Stimulated activated CD8-positive, alpha-beta memory T cell treated with anti-CD3 and anti-CD28 coated beads, Interleukin-2, amount 100 ng/mL, for 1 hour (primary cell): ENCODE measurements at places on chromosomes 3 and 15.

DNA sequence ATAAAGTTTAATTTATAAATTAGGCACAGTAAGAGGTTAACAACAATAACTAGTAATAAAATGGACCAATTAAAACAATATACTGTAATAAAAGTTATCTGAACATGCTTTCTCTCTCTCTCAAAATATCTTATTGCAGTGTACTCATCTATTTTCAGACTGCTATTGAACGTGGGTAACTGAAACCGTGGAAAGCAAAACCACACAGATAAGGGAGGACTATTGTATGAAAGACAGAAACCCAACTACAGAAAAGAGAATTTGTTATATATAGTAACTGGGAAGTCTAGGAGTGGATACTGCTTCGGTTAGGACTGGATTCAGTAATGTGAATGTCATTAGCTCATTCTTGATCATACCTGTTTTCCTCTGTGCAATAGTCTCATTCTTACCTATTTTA lies 119.3 kb upstream of the DAZL start:
- DNase-seq: no peak

DNA sequence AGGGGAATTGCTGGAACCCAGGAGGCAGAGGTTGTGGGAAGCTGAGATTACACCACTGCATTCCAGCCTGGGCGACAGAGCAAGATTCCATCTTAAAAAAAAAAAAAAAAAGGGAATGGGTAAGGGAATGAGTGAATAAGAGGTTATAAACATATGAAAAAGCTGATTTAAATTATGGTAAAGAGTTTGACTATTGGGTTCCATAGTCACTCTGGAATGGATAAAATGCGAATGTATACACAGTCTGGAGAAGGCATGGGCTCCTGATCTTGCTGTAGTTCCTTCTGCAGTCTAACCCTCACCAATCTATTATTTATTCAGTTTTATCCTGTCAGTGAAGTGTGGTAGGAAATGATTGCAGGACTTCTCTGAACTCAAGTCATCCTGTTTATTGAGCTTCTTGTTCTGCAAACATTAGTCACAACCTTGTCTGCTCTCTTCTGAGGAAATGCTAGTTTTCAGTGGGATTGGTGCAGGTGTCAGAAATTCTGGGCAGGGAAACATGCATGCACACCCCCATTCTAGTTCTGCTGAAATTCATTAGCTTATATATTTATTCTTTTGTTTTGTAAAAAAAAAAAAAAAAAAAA lies 190.9 kb upstream of the CFAP20DC start:
- no peak for DNase-seq

- no peak for DNase-seq
Measured at GRCh38 chr15:99578809-99579208, 13.0 kb downstream of the MEF2A start.

GRCh38 chr15:77420610-77421369 lies at the start of gene HMG20A:
Gene HMG20A (plus strand): TSS chr15:77420888. CDS start chr15:77458408, 37,520 bp downstream.
- DNase-seq: peak; percentile 11

DNA sequence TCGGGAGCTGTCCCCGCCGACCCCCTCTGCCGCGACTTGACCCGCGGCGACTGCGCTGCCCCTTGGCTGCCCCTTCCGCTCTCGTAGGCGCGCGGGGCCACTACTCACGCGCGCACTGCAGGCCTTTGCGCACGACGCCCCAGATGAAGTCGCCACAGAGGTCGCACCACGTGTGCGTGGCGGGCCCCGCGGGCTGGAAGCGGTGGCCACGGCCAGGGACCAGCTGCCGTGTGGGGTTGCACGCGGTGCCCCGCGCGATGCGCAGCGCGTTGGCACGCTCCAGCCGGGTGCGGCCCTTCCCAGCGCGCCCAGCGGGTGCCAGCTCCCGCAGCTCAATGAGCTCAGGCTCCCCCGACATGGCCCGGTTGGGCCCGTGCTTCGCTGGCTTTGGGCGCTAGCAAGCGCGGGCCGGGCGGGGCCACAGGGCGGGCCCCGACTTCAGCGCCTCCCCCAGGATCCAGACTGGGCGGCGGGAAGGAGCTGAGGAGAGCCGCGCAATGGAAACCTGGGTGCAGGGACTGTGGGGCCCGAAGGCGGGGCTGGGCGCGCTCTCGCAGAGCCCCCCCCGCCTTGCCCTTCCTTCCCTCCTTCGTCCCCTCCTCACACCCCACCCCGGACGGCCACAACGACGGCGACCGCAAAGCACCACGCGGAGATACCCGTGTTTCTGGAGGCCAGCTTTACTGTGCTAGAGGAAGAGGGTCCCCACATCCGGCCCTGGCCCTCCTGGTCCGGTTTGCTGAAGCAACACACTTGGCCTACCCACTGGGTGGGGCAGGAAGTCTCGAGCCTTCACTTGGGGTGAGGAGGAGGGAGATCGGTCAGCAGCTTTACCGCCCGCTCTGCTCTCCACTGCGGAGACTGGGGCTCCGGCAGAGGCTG lies at the start of gene RASSF1:
TSS of gene RASSF1 (minus strand) at position 389 of the 882 bp plus-strand sequence. CDS start at position 358, 31 bp downstream.
- no peak for DNase-seq

DNA sequence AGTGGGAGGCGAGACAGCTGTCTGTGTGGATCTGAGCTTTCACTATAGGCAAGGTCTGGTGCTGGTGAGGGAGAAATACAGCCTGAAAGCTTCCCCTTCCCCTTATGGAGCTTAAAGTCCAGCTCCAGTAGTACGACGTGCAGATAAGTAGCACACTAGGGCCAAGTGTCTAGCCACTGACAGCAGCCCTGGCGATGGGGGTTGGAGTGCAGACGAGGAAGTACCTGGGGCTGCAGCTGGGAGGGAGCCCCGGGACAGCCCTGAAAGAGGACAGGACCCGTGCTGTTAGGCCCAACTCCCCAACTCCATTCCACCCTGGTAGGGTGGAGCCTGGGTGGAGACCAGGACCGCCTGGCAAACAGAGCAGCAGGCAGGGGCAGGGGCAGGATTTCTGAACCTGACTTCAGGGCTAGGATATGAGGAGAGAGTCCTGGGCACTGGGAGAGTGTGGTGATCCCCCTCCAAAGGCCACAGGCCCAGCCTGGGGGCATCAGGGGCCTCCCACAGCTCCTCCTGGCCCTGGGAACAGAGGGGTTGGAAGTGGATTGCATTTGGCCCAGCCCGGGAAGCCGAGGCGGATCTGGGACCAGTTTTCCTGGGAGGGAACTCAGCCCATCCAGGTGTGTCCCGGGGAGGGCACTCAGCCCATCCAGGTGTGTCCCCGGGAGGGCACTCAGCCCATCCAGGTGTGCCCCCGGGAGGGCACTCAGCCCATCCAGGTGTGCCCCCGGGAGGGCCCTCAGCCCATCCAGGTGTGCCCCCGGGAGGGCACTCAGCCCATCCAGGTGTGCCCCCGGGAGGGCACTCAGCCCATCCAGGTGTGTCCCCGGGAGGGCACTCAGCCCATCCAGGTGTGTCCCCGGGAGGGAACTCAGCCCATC lies 42.8 kb downstream of the BDH1 start:
- DNase-seq: no peak

DNA sequence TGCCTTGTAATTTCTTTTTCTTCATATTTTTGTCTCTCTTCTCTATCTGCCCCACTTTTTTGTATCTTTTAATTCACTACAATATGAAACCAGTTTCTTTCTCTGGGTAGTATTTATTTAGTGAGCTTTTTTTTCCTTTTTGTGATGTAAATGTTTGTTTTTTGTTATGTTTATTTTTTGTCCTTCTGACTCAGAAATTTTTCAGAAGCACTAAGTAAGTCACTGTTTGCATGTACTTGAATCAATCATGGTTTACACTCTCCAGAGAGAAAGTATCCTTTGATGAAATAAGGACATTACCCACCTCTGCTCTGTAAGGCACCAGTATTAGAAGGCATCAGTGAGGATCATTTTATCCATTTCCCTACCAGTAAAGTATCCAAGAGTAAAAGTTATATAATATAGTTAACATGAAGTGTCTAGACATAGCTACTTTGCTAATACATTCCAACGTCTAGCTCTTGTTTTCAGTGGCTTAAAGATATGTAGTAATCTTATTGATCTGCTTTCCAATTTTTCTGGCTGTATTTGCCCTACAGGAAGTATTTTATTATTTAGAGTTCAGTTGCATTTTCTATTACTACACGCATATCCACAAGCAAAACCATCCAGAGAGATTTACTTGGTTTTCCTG lies 25.4 kb downstream of the FILIP1L start:
- DNase-seq: no peak

- DNase-seq: no peak
Measured at GRCh38 chr3:123066896-123067688, at the start of gene PDIA5. Gene PDIA5 (plus strand): TSS chr3:123067025. CDS start chr3:123067165, 140 bp downstream.

DNA sequence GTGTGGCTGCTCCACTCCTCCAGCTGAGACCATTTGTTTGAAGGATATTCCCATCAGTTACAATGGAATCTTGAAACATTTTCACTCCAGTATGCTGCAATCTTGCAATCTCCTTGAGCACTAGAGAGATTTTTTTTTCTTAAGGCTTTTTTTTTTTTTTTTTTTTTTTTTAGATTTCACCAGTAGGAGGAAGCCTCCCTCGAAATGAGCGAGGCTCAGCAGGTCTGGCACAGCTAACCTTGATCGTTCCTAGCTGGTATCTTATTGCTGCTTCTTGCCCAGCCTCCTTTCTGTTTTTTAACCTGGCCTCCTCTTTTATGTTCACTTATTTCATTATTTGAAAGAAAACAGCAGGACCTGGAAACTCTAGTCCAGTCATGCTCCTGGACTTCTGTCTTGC lies 48.1 kb downstream of the RAP2B start:
- DNase-seq: no peak

DNA sequence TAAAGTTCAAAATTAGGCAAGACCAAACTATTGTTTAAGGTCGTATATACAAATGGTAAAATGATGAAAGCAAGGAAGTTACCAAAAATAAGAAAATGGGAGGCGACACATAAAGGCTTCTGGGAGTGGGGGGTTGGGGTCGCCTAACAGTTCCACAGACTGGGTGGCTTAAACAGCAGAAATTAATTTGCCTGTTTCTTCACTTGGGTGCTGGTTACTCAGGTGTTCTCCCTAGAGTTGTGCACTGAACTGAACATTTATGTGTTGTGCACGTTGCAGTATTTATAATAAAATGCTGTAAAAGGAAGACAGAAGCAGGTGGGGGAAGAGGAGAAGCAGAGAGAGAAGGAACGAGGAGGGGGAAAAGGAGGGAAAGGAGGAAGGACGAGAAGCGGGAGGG lies 10.5 kb upstream of the RNU6-1 start:
- DNase-seq: no peak

- DNase-seq: no peak
Measured at GRCh38 chr15:69060744-69061143, 46.2 kb downstream of the NOX5 start.

DNA sequence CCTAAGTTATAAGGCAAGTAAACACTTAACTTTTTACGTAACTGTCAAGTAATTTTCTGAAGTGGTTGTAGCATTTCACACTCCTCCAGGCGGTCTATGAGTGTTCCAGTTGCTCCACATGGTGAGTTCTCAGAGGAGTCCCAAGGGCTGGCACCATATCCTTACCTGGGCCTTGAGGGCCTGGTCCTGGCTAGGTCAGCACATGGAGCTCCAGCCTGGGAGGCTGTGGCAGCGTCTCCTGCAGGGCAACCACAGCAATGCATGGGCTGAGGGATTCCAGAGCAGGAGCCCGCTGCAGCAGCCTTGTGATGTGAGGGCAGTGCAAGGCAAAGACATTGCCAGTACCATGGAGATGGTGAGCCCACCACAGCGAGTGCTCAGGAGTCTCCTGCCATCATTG lies 32.2 kb upstream of the LYZL4 start:
- no peak for DNase-seq

DNA sequence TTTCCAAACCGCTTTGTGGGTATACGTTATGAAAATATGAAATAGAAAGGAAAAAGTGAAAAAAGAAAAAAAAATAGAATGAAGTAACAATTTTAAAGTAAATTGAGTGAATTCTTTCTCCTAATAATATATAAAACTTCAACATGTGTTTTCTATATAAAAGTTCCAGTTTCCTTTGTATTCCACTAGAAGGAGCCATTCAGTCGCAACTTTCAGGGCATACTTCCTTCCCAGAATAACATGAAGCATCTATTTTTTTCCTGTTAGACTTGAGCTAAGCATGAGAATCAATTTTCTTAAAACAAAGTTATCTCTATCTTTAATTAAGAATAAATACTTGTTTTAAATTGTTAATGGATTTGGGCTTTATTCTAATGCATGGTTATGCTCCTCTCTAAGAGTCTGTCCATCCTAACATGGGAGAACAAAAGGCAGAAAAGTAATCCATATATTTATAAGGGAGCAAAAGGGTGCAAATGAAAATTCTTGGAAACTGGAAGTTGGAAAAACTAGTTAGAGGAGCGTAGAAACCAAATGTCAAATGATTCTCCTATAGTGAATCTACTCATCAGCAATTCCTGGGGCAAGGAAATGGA lies 16.0 kb upstream of the VGLL3 start:
- no peak for DNase-seq

DNA sequence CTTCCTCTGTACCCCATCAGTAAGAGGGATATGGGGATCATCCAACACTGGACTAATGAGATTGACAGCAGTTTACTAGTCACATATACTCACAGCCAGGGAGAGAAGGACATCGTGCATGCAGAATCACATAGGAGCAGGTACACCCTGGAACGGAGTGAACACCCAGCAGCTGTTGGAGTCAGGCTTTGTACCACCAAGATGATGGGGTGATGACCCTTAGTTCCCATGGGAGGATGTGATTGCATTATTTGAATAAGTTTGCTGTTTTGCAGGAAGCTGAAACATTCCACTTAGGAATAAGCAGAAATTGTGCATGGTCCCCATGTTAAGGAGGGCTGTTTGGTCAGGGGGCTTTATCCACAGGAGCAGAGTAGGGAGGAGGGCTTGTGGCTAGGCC lies 482.7 kb upstream of the PDZRN3 start:
- no peak for DNase-seq

GRCh38 chr15:41832875-41833274 lies 5.0 kb downstream of the JMJD7 start:
- DNase-seq: no peak

DNA sequence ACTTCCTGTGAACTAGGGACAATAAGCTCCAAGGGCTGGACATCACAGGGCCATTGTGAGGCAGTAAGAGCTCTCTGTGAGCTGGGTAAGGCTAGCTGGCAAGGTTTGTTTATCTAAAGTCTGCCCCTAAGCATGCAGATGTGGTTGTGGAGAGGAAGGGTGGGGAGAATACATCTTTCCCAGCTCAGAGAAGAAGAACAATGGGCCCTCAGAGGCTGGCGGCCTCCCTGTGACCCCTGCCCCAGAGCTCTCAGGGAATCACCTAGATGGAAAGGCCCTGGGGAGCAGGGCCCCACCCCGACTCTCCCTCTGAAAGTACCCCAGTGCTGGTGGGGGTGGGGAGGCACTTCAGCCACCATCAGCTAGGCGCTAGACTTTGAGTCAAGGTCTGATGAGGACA lies 4.3 kb upstream of the AP3B2 start:
- DNase-seq: no peak

GRCh38 chr15:49421991-49422390 lies 1.1 kb upstream of the FGF7 start:
- no peak for DNase-seq

DNA sequence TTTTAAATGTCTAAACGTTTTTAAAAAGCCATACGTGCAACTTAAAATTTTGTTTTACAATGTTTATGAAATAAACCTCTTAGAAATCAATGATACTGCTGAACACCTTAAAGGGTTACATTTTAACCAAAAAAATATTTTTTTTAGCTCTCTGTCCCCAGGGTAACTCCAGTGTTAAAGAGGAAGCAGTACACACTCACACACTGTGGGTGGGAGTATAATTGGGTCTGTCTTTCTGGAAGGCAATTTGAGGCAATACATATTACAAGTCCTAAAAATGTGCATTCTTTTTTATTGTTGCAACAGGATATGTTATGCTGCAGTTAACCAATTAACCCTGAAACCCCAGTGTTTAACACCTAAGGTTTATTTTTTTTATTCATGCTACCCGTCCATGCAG lies 34.1 kb downstream of the WHAMM start:
- DNase-seq: no peak

- DNase-seq: no peak
Measured at GRCh38 chr15:85128621-85129020, 147.0 kb downstream of the PDE8A start.
